ENCODE measurements at places on chromosomes 3 and 15. TPM values are rescaled to one million over a fixed set of nuclear protein-coding genes. Genes with fewer than 3 reads are reported as not detected.

SRGAP3 gene
- 1.8 TPM for total RNA-seq

PP2D1 gene
- not detected for total RNA-seq

CP gene
- total RNA-seq, result 2.6 TPM

CHRNA7 gene
- 4.0 TPM for total RNA-seq

GPR176 gene
- total RNA-seq, result 20.4 TPM

SERF2 gene
- total RNA-seq, result 979 TPM

MORC1 gene
- 0.04 TPM for total RNA-seq

SLC24A5 gene
- not detected for total RNA-seq

ZBTB11 gene
- 11.7 TPM for total RNA-seq

FGD5 gene
- total RNA-seq, result not detected

DNA sequence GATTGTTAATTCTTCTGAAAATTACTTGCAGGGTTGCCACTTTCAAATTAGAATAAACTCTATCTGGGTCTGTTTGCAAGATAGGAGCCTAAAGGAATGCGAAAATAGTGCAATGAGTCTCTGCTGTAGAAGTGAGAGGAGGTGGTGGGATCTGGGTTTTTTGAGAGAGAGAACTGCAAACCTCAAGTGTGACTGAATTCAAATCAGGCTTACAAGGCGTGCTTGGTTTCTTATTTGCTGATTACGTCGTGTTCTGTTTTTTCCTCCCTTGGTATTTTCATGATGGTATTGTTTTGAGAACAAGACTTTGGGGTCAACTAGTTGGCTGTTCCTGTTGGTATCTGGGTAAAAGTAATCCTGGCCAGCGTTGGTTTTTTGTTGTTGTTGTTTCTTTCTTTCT, 490.9 kb upstream of the CFAP20DC start:
- DNase-seq, result no peak

DNA sequence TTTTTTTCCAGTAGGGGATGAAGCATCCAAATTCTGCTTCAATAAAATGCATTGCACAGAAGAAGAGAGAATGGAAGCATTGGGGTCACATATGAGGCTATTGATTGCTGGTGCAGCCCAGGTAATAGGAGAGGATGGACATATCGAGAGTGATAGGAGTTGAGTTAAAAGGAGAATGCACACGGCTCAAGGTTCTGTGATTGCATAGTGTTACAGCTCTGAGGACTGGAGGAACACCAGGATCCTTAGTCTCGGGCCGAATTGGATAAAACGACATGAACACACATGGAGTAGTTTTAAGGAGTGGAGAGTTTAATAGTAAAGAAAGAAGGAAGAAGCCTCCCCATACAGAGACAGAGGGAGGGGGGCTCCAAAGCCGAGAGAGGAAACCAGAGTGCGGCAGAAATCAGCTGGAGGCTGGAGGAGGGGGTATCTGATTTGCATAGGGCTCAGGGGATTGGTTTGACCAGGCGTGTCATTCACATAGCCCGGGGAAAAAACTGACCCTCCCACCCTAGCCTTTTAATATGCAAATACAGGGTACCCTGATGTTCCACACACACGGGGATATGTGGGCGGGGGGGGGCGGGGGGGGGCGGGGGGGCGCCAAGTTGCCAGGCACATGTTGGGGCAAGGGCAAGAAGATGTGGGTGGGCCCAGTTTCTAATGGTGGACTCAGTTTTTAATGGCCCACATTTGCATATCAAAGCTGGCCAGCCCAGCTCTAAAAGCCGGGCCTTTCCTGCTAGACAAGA, 156.9 kb downstream of the AGBL1 start:
- no peak for DNase-seq

- DNase-seq, result no peak
These were observed 106.0 kb upstream of the LINGO1 start for GRCh38 chr15:77738441-77739302.

DNA sequence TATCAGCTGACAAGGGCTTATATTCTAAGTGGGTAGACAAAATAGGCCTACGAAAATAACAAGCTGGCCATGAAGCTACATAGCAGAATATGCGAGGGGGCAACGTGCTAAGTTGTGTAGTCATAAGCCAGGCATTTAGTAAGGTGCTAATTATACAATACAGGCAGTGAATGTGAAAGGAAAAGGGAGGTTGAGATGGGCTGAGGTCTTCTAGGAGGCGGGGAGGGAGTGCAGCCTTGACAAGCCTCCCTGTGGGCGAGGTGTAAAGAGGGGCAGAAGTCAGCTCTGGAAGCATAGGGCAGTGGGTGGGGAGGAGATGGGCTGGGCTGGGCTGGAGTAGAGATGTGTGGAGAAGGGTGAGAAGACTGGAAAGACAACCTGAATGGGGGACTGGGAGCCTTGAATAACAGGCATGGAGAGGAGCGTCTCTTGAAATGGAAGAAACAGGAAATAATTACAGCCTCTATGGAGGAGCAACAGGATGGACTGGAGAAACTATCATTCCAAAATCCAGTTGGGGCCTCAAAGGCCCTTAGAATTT, 1.2 kb downstream of the TIGIT start:
- no peak for DNase-seq

- DNase-seq, result no peak
These were observed 29.4 kb upstream of the RSL24D1 start for GRCh38 chr15:55226127-55226526.

DNA sequence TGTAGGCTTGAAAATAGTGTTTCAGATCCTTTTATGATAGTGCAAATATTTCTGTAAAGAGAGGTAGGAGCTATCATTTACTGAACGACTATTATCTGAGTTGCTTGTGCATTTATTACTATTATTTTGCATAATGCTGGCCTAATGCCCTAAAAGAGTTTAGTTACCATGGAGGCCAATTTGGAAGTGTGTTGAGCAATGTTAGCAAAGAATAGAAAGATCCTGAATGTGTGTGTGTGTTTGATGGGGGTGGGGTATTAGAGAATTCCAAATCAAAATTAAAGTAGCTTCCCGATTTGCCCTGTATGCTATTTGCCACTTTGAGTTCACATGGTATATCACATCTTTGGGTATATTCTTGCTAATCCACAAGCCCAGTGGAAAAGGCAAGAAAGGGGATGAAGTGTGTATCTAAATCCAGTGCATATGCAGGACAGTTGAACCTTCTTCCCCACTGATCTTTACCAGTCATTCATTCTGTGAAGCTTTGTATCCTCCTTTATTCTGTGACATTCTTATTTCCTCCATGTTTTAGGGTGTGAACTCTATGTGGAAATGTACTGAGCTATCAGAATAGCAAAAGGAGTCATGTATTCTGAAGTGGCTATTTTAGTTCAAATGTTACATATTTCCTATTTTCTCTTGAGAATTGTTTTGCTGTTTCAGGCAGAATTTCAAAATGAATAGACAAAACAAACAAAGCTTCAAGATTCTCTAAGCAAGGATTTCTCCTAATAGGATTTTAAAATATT, 45.7 kb upstream of the PLSCR5 start:
- no peak for DNase-seq

- DNase-seq, result no peak
These were observed 783.0 kb upstream of the ARPP21 start for GRCh38 chr3:34856081-34856947.

GRCh38 chr3:33883538-33883950, 85.1 kb downstream of the PDCD6IP start:
- DNase-seq, result no peak

DNA sequence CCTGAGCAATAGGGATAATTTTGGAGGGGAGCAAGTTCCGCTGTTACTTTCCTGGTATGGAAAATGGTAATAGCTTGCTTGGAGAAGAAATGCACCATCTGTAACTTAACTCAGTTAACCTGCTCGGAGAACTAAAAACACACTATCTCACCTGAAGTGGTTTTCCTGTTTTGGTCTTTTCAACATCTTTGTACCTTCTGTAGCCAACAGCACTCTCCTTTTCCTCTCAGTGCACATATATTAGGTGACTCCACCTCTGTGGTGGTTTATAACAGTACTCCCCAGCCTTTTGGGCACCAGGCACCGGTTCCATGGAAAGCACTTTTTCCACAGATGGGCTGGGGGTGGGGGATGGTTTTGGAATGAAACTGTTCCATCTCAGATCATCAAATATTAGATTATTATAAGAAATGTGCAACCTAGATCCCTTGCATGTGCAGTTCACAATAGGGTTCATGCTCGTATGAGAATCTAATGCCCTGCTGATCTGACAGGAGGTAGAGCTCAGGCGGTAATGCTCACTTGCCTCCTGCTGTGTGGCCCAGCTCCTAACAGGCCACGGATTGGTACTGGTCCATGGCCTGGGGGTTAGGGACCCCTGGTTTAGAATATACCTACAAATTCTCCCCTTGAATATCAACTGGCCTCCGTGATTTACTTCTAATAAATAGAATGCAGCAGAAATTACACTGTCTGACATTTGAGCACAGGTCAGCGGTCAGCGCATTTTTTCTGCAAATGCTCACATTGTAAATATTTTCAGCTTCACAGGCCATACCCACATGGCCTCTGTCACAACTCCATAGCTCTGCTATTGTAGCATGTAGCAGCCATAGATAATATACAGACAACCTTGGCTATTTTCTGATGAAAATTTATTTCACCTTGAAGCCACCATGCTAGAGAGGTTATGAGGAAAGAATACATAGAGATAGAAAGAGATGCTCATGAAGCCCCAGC, 83.8 kb upstream of the SUCLG2 start:
- no peak for DNase-seq

DNA sequence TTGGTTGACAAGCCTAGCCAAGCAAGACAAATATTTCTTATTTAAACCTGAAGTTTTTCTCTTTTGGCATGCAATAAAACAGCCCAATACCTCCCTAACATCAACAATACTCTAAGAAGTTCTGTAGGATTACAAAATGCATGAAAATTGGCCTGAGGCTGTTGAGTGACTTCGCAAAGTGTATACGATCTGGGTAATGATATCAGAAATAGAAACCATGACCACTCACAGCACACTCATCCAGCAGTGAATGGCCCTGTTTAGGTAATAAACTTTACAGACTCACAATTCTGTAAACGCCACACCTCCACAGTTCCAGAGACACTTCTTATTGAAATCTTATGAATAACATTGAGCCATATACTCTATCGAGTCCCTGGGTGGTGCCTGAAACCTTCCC, 83.0 kb upstream of the NAALADL2 start:
- peak; percentile 82 for DNase-seq

DNA sequence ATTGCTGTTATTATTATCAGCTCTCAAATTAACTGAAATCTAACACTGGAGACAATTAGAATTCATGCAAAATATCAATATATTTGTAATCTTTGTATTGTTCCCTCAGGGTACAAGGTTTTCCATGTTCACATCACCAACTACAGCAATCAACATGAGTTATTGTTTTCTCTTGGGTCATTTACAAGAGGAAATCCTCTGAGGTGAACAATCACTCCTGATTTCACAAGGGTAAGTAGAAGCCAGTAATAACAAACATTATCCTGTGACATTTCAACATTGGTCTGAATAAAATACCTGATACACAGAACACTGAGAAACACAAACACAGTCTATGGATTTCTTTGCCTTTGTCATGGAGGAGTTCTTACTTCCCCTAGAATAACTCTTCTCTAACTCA, 174.0 kb downstream of the SUCNR1 start:
- no peak for DNase-seq

GRCh38 chr3:141302364-141303141, 65.8 kb upstream of the ZBTB38 start:
- DNase-seq, result peak; percentile 92

DNA sequence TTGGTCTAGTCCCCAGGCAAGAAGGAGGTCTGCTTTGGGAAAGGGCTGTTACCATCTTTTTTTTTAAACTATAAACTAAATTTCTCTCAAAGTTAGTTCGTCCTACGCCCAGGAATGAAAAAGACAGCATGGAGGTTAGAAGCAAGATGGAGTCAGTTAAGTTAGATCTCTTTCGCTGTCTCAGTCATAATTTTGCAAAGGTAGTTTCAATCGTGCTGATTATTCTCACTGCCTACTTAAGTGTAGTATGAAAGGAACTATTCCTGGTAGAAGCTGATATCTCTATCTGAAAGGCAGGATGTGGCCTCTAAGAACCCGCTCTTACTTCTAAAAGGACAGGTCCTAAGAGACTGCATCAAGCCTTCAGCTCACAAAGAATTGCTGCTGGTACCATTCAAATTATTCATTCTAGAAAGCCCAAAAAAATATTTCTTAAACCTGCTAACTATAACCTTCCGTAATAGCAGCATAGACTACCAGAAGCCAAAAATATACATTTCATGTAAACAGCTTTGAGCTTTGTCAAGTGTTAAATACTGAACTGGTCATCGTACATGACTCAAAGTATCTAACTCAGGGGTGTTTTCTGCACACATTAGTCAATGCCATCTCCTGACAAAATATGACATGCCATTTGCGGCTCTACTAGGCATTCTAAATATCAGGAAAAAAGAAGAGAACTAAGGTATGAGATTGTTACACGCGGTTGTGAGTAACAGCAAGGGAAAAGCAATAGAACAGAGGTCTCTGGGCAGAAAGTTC, 96.0 kb upstream of the CCDC80 start:
- DNase-seq, result no peak

DNA sequence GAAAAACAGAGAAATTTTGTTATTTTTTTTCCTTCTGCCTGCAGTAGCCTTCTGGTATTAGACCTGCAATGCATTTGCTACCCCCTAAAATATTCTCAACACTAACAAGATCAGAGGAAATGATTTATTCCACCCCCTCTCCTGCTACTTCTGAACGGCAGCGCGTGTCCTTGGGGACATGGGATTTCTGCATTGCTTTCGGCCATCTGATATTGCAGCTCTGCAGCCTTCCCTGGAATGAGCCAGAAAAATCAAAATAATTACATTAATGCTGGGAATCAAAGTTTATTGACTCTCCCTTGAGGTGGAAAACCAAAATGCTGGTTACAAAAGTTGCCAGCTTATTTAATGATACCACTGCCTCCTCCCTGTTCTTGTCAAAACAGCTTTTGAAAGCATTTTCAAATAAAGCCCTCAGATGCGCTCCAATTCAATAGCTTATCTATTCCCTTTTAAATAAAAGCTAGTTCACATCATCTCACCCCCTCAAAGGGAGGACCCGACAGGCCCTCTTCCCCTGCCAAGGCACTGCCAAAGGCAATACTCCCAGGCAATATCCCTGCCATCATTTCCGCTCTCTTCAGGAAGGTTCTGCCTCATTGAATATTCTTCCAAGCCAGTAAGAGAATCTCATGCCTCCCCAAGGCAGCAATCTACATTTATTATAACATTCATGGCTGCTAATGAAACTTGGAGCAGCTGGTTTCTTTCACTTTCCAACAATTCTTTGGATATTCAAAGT, 96.6 kb downstream of the FHIT start:
- DNase-seq, result no peak

DNA sequence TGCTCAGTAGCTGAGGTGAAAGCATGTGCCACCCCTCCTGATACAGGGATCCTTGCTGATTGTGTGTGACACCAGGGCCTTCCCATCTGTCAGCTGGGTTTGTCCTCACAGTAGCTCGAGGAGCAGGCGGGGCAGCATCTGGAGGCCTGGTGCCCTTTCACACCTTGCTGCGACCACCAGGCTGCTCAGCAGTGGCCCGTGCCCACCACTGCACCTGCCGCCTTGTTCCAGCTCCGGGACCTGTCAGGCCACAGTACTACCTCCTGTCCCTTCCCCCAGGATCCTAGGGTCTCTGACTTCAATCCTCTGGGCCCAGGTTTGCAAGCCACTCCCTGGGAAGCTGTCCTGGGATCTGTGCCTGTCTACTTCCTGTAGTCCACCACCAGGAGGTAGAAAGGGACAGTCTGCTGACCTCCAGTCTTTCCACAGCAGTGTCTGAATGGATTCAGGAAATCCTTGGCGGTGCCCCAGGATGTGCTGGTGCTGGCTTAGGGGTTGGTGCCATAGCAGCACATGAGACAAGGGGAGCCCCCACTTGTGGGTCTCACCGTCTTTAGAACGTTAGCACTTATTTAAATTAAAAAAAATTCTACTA, 27.5 kb downstream of the APBA2 start:
- DNase-seq, result no peak

- DNase-seq, result no peak
These were observed 6.7 kb upstream of the PSTPIP1 start for GRCh38 chr15:76987896-76988860.

- DNase-seq, result no peak
These were observed 216.8 kb downstream of the NR1D2 start for GRCh38 chr3:24161841-24162240.

Measured in H4 (cell line).